ENCODE measurements at places on chromosomes 5 and 9.

DNA sequence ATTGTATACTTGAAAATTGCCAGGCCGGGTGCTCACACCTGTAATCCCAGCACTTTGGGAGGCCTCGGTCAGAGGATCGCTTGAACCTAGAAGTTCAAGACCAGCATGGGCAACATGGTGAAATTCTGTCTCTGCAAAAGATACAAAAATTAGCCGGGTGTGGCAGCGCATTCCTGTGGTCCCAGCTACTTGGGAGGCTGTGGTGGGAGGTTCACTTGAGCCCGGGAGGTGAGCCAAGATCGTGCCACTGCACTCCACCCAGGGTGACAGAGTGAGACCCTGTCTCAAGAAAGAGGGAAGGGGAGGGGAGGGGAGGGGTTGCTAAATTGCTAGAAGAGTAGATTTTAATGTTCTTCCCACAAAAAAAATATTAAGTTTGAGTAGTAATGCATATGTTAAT, 53.2 kb downstream of the FNBP1 start:
- no peak for DNase-seq

GRCh38 chr5:27652505-27652904, 614.1 kb upstream of the CDH9 start:
- no peak for DNase-seq

- no peak for DNase-seq
Observed at GRCh38 chr9:32069169-32069813, 315.2 kb upstream of the ACO1 start.

GRCh38 chr5:16147179-16147900, 32.3 kb downstream of the MARCHF11 start:
- no peak for DNase-seq

DNA sequence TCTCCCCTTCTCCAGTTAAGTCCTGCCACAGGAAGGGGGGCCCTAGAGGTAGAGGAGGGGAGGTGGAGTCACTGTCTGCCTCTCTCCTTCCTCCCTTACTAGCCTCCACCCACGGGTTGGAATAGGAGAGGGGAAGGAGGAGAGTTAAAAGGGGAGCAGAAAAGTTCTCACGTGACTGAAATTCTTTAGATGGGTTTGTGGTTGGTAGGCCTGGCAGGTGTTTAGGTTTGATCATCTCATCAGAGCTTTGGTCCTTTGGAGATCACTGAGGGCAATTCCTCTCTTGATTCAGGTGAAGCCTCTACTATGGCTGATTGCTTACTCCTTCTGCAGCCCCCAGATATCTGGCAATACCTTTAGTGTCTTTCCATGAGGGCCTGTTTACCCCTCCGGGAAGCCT, 24.9 kb upstream of the C5orf63 start:
- DNase-seq: no peak

- DNase-seq: no peak
Observed at GRCh38 chr9:130852801-130853200, 17.7 kb downstream of the ABL1 start.

GRCh38 chr9:130563797-130564196, 15.6 kb upstream of the FUBP3 start:
- no peak for DNase-seq

- no peak for DNase-seq
Observed at GRCh38 chr5:181045316-181045715, 5.2 kb downstream of the BTNL9 start.

- DNase-seq: no peak
Observed at GRCh38 chr5:60529001-60529400, 171.0 kb downstream of the DEPDC1B start.

DNA sequence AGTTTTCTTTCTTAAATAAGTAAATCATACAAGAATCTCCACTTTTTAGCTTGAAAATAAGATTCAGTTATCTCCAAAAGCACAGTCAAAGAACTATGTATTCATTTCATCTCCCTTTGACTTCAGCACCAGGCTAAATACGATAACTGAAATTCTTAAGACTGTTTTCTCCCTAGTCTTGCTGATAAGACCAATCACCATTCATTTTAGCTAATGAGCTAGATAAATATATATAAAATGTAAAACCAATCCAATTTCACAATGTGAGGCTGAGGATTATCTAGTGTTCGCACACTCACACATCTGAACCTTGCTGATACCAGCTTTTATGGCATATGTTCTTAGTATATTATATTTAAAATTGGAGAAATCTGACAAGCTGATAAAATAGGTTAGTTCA, 17.3 kb upstream of the ZNF622 start:
- no peak for DNase-seq

- no peak for DNase-seq
Observed at GRCh38 chr9:124493794-124494479, 13.3 kb downstream of the NR5A1 start.
